ENCODE measurements at places on chromosomes 7 and 10. TPM values are rescaled to one million over a fixed set of nuclear protein-coding genes. Genes with fewer than 3 reads are reported as not detected.

Gene NPTX2
- total RNA-seq = 2.5 TPM

Gene MAGI2
- total RNA-seq = 16.1 TPM

Gene ADCY1
- 0.72 TPM for total RNA-seq

Gene TET1
- 9.3 TPM for total RNA-seq

Gene DPYSL4
- 4.2 TPM for total RNA-seq

Gene SRI
- 21.7 TPM for total RNA-seq

Gene KCNMA1
- 40.1 TPM for total RNA-seq

Gene CTNNA3
- not detected for total RNA-seq

Gene RHEB
- total RNA-seq = 98.8 TPM

Gene HMX2
- total RNA-seq = not detected

Gene PROSER2
- 4.7 TPM for total RNA-seq

Gene BLVRA
- total RNA-seq = 24.0 TPM

Gene IL15RA
- total RNA-seq = 2.1 TPM

Gene ARHGAP12
- total RNA-seq = 44.2 TPM

Gene DOCK4
- 7.6 TPM for total RNA-seq

Gene TAS2R41
- not detected for total RNA-seq

Gene SEPHS1
- total RNA-seq = 35.2 TPM

Gene GBX1
- total RNA-seq = not detected

Gene SH2D4B
- total RNA-seq = not detected

Measured in fibroblast of the aortic adventitia (primary cell).